ENCODE measurements at places on chromosomes 12 and 14.

- no peak for DNase-seq
These were observed 19.7 kb upstream of the FOXJ2 start for GRCh38 chr12:8012651-8013309.

DNA sequence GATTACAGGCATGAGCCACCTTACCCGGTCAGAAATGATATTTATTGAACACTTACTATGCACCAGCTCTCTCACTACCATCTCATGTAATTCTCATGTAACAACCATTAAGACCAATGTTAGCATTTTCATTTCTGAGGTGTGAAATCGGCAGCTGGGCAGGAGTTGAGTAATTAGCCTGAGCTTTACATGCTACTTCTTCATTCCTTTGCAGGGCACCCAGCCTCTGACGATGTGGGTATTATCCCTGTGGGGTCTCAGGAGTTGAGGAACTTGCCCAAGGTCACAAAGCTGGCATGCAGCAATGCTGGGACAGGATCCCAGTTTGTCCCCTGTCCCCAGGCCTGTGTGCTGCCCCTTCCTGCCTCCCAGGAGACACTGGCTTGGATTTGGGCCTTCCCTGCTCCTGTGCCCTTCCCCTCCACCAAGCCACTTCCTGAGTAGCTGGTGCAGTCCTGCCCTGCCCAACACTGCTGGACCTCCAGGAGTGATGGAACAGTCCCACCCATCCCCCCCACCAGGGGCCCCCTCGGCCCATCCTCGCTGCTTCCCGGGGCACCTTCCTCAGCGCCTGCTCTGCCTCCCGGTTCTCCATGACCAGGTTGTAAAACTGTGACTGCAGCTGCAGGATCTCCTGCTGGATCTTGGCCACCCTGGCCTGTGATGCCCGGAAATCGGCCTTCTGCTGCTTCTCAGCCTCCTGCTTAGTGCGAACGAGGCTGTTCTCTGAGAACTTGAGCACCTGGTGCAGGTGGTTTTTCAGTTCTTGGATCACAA lies 14.7 kb downstream of the RITA1 start:
- DNase-seq = no peak

DNA sequence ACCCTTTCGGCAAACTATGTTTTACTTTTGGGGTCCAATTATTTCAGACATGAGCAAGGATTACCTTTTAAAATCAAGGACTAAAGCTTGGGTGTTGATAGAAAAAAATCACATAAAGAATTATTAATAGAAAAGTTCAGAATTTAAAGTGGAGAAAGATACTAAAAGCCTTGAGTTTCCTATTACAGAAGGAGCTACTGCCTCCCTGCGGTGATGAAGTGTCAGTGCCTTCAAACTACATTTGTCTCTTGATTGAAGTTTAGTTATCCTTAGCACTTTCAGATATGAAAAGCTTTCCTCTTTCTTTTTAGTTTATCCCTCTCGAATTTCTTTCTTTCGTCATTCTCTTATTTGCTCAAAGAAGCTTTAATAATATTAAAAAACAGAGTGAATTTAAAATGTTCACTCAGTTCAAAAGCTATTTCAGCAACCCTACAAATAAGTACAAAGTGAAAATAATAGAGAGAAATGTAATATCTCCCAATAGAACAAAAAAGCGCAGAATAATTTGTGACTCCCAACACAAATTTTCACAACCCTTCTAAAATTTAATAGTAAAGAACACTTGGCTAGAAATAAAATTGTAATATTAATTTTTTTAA lies 87.6 kb downstream of the SEC23A start:
- DNase-seq = peak; percentile 33

DNA sequence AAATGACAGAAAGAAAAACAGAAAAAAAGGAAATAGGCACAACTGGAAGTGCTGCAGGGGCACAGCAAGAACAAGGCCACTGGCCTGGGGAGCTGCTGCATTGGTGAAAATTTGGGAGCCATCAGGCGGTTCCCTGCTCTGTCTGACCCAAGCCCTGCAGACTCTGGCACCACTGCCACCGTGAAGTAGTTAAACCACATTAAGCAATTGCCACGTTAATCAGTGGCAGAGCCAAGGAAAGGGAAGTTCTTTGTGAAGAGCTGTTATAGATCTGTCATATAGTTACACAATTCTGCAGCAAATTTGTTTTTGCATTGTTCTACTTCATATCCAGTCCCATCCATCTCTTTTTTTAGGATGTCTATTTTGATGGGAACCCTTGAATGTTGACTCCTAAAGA lies 915.3 kb downstream of the FSCB start:
- DNase-seq = no peak

- no peak for DNase-seq
These were observed 709 bp downstream of the HAL start for GRCh38 chr12:95995238-95996031.

GRCh38 chr12:124426594-124427555 lies 132.0 kb downstream of the RFLNA start:
- DNase-seq = no peak

DNA sequence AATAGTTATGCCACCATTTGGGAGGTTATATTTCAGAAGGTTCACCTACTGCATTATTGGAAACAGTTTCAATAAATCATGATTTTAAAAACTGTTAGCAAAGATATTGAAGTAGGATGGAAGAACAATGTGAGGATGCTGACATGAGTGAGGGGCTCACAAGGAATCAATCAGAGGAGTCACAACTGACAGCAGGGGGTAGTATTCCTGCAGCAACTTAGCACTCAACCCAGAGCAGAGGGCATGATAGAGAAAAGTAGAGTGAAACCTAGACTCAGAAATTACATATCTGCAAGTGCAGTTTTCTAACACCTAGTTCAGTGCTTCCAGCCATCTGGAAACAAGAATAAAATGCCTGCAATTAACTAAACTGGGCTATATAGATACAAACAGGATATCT lies 772.5 kb upstream of the USP15 start:
- no peak for DNase-seq

DNA sequence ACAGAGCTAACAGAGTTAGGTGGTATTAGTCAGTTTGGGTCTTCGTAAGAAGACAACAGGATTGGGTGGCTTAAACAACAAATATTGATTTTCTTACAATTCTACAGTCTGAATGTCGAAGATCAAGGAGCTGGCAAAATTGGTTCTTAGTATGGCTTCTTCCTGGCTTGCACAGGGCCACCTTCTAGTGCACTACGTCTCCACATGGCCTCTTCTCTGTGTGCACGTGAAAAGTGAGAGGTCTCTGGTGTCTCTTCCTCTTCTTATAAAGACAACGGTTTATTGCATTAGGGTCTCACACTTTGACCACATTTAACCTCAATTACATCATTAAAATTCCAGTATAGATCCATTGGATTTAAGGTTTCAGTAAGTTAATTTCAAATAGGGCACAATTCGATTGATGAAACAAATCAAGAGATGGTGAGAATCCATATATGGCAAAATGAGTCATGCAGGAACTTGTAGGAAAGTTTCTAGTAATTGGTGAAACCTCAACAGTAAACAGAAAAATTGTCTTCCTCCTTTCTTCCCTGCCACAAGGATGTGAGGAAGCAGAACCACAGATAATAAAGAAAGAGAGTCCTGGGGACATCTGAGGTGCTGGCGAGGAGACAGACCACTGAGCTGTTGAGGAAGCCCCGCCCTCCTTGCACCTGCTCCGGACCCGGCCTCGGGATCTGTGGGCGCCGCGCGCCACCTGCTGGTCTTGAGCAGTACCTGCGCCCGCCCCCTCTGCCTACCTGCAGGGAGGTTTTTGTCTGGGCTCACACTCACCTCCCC lies 846.7 kb downstream of the TMEM121 start:
- DNase-seq = peak; percentile 64

- no peak for DNase-seq
These were observed 184.0 kb downstream of the SRGAP1 start for GRCh38 chr12:64028541-64028940.

GRCh38 chr12:5506295-5506694 lies 74.4 kb downstream of the NTF3 start:
- DNase-seq = no peak

DNA sequence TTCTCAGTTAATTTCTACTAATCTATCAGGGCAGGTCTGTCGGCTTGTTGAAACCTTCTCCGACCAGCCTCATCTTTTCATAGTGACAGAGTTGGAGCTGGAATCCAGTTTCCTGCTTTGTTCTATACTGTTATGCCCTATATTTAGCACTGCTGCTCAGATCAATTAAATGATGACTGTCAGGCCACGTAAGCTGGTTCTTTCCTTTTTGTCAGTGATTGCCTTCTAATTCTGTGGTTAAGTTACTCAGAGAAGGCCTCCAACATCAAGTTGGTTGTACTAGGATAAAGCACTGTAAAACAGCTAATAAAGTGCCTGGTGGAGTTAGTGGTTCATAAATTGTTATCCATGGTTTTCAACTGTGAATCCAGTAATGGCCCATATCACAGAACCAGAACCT lies 22.6 kb downstream of the DERA start:
- DNase-seq = no peak

- DNase-seq = no peak
These were observed 23.1 kb downstream of the KCNK10 start for GRCh38 chr14:88299865-88300530.

DNA sequence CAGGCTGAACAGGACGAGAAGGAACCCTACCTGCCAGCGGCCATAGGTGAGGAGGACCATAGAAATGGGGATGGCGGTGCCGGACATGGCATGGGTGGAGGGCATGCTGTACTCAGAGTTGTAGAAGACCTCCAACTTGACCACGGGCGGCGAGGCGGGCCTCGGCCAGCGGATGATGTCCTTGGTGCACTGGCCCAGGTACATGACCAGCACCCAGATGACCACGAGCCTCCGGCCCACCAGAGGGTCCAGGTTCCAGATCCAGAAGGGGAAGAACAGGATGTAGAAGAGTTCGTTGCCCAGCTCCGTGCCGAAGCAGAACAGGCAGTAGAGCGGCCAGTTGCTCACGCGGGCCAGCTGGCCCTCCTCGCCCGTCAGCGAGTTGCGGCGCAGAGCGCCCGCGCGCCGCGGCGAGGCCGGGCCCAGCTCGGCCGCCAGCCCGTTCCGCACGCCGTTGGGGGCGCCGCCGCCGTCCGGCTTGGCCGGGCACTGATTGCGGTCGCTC lies 582 bp downstream of the SGPP1 start:
- no peak for DNase-seq

DNA sequence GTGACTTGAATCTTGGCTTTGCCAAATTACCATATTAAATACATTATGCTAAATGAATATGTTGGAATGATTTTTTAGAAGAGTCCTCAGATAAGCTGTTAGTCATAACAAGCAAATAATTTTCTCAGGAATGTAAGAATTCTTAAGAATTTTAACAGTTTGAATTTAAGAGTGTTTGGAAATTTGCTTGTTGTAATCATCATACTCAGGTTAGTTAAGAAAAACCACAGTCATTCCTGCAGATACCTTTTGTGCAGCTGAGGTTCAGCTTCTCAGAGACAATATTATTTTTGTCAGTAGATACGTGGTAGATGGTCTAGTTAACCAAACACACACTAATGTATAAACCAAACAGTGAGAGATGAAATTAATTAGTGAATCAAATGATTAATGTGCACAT lies 8.9 kb downstream of the WNK1 start:
- DNase-seq = no peak

DNA sequence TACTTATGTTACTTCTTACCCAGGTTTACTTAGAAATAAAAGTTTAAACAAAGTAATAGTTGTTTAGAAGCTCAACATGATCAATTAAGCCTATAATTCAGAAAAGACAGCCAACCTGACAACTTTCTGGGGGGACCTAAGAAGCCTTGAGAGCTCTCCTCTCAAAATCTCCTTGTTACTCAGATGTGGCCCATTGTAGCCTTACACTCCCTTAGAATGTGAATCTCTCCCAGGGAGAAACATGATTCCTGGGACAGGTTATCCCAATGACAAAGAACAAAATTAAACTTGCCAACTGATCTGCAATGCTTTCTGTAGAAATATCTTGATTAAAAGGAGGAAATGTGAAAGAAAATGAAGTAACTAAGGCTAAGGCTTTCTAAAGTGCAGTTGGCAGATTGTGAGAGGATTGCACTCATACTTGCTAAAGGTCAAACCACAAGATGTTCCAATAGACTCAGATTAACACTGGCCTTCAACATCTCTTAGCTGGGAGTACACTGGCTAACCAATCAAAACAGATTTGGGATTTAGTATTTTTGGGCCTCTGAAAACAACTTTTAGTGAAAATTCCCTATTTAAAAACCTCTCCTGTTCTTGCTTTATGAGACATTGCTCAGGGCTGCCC lies 72.3 kb upstream of the TMX1 start:
- DNase-seq = no peak

DNA sequence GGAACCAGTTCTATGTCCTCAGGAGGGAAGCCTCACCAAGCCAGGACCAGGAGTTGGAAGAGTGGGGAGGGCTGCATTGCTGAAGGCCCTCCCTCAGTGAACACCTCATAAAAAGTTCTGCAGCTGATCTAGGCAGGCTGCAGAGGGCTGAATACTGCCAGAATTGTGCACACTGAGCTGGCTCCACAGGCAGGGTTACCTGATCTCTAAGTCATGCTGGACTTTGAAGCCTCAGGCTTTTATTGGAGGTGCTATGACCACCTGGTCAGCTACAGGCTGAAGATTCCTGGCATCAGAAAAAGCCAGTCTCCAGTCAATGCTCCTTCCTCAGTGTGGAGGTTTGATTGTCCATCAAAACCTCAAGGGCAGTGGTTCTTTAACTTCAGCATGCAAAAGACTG lies 39.7 kb downstream of the FOS start:
- DNase-seq = no peak

- DNase-seq = no peak
These were observed 31.3 kb downstream of the PRKD1 start for GRCh38 chr14:29896354-29896821.

DNA sequence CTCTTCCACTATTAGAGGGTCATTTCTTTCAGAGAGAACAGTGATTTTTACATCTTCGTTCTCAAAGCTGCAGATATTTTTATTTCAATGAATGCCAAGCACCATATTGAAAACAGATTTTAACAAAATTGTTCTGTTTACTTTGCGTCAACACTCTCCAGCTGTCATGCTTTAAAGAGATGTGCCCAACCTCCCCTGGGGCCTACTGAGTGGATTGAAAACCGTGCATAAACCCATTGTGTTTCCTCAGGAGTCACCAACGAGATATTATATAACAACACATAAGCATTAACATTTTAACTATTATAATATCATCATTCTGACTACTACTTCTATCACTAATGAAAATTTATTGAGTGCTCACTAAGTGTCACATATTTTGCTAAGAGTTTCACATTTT lies 81.6 kb downstream of the MYF5 start:
- DNase-seq = peak; percentile 76

DNA sequence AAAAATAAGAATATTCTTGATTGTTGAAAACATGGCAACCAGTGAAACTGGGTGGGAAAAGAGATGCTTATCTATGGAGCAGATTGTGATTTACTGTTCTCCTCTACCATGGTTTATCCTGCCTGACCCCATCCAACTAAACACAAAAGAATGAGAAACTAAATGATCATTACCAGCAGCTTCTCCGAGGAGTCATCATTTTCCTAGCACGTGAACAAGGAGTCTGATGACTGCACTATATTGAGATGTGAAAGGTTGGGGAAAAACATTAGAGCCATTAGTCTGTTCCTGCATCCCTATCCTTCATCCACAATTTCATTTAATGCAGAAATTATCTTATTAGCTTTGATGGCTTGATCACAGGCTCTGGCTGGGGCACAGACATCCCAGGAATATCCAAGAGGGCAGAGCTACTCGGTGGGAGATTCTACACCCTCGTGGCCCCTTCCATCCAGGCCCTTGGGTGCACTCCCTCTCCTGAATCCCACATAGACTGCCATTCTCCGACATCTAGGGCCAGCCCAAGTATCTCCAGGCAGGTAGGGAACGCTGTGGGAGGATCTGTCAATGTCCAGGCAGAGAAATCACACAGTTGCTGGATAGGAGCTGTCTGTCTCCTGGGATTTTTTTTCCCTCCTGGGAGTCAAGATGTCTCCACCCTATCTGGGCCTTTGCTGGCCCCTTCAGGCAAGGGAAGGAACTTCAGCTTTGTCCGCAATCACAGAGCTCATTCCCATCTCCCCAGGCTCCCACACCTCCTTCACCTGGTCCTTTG lies 43.3 kb upstream of the DHRS4 start:
- no peak for DNase-seq

Data from NCI-H187 treated with DMSO at 0.1 percent for 48 hours (cell line).